Activated effector memory CD4-positive, alpha-beta T cell treated with anti-CD3 and anti-CD28 coated beads, Interleukin-2, amount 50 U/mL, for 16 hours (primary cell): ENCODE measurements at places on chromosomes 2 and 18.

GRCh38 chr2:75558786-75559679 is 1.7 kb downstream of the EVA1A start:
- DNase-seq: no peak

GRCh38 chr18:44680273-44681075 is at the start of gene SETBP1:
Gene SETBP1, plus strand, starts transcription at chr18:44680888. Its CDS starts 20,459 bp downstream, at chr18:44701347.
- DNase-seq: peak; percentile 71

GRCh38 chr18:76507830-76508385 is 12.9 kb upstream of the ZNF516 start:
- no peak for DNase-seq

GRCh38 chr2:197197895-197198311 is 112.7 kb downstream of the ANKRD44 start:
- no peak for DNase-seq

GRCh38 chr2:33381301-33381858 is 95.1 kb upstream of the RASGRP3 start:
- no peak for DNase-seq

DNA sequence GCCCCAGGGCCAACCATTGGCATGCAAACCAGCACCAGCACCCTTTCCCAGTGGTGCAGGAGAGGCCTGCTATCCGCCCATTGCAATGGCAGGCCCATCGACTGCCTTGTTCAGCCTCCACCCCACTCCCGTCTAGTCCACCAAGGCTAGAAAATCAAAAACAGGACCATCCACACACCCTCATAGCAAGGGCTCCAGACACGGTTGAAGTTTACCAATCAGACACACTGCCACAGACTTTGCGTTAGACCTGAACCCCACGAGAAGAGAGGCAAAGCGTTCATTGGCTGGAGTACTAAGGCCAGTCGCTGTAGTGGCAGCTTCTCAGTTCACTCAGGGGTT is 95.3 kb upstream of the TEX51 start:
- no peak for DNase-seq

- no peak for DNase-seq
Observed at GRCh38 chr2:178523596-178524134, 43.4 kb downstream of the PLEKHA3 start.

- DNase-seq: peak; percentile 95
Observed at GRCh38 chr2:72862239-72862988, 24.8 kb upstream of the SPR start.

- no peak for DNase-seq
Observed at GRCh38 chr2:60526623-60527022, 26.8 kb downstream of the BCL11A start.

DNA sequence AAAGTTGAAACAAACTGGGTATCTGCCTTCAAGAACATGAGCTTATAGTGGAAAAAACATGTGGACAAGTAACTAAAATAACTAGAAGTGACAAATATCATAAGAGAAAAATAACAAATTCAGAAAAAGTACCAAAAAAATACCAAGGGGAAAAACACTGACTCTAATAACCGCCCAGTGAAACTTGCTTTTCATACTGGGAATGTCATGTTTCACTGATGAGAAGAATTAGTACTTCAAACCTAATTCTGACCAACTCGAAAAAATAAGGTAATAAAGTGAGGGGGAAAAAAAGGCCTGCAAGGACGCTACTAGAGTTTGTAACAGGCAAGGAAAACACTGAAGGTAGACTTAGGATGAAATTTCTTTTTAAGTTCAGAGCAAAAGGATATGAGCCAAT is 83.6 kb downstream of the RTTN start:
- DNase-seq: no peak

DNA sequence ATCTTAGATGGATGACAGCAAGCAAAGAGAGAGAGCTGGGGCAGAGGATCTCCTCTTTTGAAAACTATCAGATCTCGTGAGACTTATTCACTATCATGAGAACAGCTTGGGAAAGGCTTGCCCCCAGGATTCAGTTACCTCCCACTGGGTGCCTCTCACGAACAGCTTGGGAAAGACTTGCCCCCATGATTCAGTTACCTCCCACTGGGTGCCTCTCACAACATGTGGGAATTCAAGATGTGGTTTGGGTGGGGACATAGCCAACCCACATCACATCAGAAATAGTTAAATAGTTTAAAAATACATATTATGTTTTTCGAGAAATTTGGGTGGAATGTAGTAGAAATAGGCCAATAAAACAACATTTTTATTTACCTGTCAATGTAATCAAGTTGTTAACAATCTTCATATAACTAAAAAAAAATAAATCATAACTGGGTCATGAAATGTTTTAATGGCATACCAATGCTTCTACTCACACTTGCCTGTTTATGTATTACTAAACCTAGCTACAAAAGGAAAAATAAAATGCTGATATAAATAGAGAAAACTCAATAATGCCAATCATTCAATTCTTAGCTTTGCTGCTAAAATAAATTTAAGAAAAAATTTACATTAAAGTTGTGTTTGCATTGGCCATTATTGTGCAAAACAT is 608.9 kb downstream of the SUCLG1 start:
- DNase-seq: no peak

DNA sequence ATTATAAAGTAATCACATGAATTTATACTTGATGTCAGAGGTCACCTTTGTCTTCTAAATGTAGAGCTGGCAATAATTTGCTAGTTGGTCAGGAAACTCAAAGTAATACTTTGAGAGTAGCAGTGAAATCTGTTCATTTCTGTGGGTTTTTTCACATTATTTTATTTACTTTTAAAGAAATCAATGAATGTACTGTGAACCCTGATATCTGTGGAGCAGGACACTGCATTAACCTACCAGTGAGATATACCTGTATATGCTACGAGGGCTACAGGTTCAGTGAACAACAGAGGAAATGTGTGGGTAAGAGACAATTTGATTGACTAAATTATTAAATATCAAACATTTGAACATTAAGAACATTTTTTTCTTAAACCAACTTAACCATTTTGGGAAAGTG is 203.0 kb upstream of the RASGRP3 start:
- DNase-seq: no peak

GRCh38 chr2:144560251-144560650 is 40.3 kb upstream of the ZEB2 start:
- no peak for DNase-seq

GRCh38 chr18:47901624-47902362 is 28.7 kb downstream of the SMAD2 start:
- no peak for DNase-seq

DNA sequence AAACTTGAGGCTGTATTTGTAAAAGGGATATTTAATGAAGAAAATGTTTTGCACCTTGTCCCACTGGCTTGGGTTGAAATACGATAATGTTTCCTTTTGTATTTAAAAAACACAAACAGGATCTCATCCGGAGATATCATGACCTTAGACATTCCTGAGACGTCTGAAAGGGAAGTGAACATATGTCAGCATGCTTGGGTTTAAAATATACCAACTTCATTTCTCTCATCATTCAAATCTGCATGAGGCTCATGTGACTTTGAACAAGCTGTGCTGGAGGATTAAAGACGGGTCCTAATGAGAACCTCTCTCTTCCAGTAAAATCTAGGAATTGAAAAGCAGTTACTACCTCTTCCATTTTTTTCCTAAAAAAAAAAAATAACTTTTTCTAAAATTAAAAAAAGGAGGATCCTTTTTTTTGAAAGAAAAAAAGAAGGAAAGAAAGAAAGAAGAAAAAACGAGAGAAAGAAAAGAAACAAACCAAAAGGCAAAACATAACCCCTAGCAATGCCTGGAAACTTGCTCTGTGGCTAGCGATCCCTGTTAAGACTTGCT is 106.8 kb upstream of the ZFP36L2 start:
- no peak for DNase-seq

DNA sequence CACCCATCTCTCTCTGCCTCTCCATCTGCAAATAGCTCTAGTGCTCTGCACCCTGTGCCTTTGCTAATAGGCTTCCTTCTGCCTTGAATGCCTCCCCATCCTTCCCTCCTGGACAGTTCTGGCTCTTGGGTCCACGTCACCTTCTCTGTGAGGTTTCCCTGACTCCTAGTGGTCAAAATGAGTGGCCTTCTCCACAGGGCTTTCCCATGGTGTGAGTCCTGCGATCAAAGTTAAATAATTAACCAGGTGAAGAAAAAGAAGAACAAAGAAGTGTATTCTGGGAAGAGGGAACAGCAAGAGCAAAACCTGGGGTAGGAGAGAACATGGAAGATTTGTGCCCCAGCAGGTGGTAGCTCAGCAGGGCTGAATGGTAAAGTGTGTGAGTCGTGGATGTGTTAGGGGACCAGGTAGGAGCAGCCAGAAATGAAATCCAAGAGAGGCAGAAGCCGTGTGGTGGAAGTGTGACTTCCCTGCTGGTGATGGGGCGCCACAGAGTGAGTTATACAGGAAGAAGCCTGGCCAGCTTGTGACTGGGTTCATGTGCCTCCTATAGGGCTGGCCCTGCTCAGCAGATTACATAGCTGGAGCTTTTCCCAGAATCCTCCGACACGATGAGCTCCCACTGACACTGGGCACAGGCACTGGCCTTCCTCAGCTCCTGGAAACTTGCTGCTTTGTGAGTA is 93.8 kb upstream of the LDAH start:
- no peak for DNase-seq

DNA sequence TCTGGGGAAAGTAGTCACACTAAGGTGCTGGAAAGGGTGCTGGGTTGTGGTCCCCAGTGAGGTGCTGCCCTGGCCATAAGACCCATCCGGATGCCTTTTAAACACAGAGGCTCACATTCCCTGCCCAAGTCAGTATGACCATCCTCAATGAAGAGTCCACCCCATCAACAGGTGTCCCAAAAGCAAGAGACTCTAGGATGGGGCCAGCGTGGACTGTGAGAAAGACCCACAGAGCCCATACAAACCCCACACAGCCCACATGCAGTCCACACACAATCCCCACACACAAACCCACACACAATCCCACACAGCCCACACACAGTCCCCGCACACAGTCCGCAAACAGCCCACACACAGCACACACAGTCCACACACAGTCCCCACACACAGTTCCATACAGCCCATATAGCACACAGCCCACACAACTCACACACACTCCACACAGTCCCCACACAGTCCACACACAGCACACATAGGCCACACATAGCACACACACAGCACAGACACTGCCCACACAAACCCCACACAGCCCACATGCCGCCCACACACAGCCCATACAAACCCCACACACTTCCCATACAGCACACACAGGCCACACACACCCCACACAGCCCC is 241.4 kb upstream of the SALL3 start:
- peak; percentile 39 for DNase-seq

DNA sequence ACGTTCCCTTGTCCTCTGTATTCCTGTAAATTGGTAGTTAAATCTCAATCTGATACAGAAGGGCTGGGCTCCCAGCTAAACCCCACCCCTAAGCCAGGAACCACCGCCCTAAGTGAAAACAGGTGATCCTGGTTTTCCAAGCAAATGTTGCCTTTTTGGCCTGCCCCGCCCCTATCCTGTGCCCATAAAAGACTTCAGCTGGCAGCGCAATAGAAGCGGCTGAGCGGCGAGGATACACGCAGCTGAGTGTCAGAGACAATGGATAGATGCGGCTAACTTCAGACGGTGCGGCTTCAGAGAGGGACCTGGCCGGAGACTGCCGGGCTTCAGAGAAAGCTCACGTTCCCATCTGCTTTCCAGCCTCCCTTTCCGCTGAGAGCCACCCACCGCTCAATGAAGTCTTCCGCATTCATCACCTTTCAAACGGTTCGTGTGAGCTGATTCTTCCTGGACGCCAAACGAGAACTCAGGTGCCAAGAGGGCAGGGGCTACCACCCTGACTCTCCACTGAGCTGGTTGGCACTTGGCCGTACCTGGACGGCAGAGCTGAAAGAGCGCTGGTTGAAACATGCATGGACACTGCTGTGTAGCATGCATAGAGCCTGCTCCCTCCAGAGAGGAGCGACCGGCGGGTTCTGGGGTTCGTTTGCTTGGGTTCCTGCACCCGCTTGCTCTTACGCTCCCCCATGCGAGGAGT is 49.5 kb upstream of the POLE4 start:
- no peak for DNase-seq

- no peak for DNase-seq
Observed at GRCh38 chr2:160373666-160374065, 119.9 kb downstream of the RBMS1 start.

DNA sequence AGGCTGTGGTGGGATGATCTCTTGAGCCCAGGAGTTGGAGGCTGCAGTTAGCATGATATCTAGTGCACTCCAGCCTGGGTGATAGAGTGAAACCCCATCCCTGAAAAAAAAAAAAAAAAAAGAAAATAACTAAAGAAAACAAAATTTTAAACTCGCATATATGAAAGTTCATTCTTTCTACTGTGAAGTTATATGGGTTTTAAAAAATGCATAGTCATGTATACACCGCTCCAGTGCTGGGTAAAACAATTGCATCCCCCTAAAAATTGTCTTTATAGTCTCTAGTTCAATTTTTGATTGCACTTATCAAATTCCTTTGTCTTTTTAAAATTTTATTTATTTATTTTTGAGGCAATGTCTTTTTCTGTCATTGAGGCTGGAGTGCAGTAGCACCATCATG is 65.0 kb upstream of the ACYP2 start:
- DNase-seq: no peak

DNA sequence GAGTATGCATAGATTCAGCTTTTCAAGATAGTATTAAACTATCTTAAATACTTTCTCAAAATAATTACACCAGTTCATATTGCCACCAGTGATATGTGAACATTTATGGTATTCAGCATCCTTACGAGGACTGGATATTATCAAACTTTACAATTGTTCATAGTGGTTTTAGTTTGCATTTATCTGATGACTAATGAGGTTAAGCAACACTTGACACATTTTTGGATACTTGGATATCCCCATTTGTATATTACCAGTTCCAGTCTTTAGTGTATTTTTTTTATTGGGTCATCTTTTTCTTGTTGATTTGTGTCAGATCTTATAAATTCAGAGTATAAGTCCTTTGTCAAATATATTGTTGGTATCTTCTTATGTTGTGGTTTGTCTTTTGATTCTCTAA is 128.4 kb downstream of the ASXL3 start:
- DNase-seq: no peak

DNA sequence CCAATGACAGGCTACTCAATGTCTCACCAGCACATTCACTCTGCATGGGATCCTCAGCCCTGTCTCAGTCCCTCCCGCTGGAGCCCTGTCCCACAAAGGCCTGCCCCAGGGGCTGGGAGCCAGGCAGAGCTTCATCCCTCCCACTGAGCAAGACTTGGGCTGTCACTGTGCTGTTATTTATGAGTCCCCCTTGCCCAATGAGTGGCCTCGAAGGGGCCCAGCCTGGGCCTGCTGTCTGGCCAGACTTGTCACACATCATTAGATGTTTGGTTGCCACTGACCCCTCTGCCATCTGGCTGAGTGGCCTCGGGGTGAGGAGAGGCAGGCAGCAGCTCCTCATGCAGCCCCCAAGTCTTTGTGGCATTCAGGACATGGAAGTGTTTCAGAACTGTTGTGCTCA is 330.6 kb upstream of the SKOR2 start:
- DNase-seq: no peak

- no peak for DNase-seq
Observed at GRCh38 chr2:191670076-191670475, 7.9 kb upstream of the NABP1 start.

GRCh38 chr2:198337368-198337767 is 533.0 kb downstream of the PLCL1 start:
- DNase-seq: no peak
